ENCODE measurements at places on chromosomes 4 and X.

- no peak for DNase-seq
These were observed 25.1 kb downstream of the ARL13A start for GRCh38 chrX:100994352-100995281.

GRCh38 chr4:112511093-112511802, 4.7 kb downstream of the NEUROG2 start:
- no peak for DNase-seq

DNA sequence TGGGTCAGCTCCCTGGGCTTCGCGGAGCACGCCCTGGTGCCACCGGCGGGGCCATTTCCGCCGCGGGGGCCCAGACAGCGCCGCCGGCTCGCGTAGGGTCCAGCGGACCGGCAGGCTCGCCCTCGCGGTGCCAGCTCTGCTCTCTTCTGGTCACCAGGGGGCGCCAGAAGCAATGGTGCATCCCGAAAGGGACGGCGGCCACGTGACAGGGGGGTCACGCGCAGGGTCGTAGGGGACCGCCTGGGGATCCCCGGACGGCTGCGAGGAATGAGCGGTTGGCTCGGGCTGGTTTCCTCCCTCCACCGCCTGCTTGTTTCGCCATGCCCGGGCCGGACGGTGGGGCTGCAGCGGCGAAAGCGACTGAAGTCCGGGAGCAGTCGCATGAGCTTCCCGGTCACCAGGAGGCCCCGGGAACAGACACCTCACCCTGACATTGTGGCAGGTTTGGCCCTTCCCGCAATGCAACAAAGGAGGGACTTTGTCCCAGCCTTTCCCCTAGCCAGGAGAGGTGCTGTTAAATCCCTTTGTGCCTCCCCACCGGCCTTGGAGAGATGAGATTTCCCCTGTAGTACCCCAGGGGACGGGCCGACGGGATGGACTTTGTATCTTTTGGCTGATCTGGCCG, 15.8 kb downstream of the ZCCHC12 start:
- no peak for DNase-seq

DNA sequence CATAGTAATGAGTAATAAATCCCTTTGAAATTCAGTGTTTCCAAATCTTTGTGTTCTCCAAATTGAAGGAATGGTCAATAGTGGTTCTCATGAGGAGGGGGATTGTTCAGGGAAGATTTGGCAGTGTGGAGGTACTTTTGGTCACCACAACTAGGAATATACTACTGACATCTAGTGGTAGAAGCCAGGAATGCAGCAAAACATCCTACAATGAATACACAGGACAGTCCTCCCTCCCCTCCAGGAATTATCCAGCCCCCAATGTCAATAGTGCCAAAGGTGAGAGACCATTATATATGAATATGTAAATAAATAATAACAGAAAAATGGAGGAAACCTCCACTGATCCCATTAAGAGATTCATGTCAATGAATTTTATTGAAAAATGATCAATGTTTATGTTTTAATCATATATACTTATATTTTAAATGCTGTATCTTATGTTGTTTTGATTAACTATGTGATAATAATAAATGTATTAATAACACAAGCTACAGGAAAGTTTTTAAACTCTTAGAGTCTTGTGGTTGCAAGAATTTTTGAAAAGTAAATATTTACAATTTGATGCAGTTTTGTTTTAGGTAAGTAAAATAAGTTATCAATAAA, 14.4 kb upstream of the FAM9A start:
- no peak for DNase-seq

- no peak for DNase-seq
These were observed 8.9 kb downstream of the AMER1 start for GRCh38 chrX:64196606-64197005.

GRCh38 chrX:108732630-108733321, 3.6 kb downstream of the IRS4 start:
- DNase-seq = no peak

DNA sequence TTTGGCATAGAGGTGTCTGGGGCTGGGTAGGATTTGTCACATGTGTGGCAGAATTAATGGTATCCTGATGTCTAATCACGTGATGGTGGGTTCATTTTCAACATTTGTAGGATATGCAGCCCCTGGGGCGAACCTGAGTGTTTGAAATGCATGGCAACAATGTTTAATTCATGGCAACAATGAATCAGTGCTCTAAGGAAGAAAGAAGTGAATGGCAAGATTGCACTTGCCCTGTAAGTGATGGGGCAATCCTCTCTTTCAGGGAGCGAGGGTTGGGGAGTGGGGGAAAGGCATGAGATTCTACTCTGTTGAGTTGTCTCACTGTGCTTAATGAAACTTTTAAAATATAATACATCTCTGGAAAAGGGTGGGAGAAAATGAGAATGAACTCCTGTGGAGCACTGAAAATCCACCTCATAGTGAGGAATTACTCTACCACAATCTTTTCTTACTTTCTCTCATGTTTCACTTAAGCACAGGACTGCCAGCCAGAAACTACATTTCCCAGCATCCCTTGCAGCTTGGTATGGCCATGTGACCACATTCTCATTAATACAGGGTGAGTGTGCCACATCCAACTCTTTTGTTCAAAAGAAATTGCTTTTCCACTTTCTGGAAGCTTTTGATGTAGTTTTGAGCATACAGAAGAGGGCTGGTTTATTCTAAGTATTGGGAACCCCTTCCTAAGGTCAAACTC, 64.0 kb upstream of the PGM2 start:
- no peak for DNase-seq

GRCh38 chrX:72495046-72495445, 77.6 kb downstream of the HDAC8 start:
- no peak for DNase-seq

- no peak for DNase-seq
These were observed 67.7 kb downstream of the INPP4B start for GRCh38 chr4:142778430-142778829.

DNA sequence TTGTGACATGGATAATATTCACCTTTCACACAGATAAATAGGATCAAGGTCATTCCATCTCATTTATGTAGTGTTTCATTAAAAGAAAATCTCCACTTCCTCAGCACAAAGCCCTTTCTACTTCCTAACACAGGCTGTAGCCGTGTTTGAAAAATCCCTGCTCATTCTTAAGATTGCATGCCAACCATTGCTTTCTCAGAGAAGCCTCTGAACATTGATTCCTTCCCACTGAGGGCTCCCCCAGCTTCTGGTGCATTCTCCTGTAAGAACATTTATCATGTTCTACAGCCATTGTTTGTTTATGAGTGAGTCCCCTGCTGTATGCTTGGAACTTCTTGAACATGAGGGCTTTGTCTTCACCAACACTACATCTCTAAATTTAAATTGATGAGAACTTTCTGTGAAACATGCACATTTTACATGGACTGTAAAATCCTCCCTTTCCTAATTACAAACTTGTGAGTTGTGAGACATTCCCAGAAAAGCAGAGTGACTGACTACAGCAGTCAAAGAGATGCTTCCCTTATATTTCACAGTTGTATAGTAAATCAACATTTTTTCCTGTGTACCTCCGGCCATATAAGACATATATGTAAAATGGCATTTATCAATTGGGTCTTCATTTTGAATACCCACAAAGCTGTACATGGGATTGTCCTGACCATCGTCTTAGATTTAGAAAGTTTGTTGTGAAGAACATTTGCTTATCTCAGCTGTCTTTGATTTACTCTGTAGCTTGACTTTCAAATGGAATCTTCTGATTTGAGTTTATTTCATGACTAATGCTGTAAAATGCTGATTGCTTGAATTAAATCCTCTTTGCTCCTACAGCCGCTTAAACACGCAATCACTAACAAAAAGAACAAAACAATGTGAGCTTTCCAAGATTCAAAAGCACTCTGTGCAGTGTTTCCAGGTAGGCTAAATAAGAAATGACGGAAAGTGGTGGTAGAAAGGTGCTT, 600.5 kb upstream of the SLIT2 start:
- DNase-seq = no peak

DNA sequence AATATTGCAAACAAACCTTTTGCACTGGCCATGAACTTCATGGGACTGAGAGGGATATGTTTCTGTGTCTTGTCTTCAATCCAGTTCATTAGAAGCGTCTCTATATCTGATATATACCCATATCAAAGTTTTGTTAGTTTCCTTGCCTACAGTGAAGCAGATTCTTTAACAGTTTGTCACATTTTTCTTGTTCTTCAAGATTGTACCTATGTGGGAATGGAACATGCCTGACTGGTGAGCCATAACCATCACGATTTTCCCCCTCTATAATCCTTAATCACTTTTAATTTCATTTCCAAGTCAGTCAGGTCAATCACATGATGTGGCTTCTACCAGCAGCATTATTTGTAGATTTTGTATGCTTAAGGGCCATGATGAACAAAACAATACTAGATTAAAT, 197.1 kb upstream of the PDE5A start:
- DNase-seq = no peak

DNA sequence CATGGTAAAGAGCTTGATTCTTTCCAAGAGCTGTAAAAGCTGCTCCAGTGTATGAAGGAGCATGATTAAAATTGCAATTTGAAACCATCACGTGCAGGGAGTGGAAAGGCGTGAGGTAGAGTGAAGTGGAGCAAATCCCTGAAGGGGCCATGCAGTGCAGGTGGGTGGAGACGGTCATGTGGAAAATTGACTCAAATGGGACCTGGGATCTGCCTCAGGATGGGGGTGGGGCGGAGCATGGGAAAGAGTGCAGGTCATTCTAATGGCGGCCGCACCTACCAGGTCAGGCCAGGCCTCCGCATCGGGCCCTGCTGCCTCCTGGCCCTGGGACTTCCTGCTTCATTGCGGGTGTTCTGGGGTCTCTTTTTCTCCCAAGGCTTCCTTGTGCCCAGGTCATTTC, 25.3 kb upstream of the TRIM60 start:
- no peak for DNase-seq

GRCh38 chr4:107592519-107592918, 127.5 kb downstream of the PAPSS1 start:
- DNase-seq = no peak

DNA sequence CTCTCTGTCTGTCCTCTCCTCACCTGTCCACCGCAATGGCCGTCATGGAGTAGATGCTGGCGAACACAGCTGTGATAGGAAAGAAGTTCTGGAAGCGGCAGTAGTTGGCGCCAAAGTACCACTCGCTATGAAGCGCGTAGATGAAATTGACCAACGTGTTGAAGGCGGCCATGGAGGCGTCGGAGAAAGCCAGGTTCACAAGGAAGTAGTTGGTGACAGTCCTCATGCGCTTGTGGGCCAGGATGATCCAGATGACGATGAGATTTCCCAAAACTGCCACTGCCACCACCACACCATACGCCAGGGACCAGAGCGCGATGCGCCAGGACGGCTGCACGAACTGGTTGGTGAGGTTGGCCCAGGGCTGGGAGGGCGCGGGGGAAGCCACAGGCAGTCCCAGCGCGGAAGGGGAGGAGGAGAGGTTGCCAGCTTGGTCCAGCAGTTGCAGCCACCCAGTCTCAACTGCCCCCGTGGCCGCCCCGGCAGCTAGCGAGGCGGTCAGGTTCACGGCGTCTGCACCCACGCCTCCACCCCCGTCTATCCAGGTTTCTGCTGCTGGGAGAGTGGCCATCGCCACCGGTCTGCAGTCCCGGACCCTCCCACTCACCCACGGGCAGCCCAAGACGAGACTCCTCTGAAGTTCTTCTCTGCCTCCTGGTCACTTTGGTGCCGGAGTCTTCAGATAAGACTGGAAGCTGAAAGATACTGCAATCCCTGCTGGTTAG, 518 bp downstream of the TACR3 start:
- no peak for DNase-seq

DNA sequence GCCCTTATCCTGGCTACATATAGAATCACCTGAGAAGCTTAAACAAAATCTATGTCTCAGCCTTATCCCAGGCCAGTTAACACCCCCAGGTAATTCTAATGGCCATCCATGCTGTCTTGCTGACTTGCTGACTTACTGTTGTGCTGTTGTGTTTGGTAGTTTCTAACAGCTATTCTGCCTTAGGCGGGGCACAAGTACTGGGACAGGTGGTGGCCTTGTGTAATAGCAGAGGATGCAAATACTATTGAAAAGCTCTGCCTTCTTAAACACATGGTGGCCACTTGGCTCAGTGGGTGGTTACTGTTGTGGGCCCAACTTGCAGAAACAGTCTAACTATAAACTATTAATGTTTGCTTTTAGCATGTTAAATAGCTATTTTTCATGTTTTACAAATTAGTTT, 56.2 kb downstream of the CDS1 start:
- DNase-seq = no peak

GRCh38 chr4:99815597-99816011, 1.0 kb upstream of the DAPP1 start:
- DNase-seq = no peak

DNA sequence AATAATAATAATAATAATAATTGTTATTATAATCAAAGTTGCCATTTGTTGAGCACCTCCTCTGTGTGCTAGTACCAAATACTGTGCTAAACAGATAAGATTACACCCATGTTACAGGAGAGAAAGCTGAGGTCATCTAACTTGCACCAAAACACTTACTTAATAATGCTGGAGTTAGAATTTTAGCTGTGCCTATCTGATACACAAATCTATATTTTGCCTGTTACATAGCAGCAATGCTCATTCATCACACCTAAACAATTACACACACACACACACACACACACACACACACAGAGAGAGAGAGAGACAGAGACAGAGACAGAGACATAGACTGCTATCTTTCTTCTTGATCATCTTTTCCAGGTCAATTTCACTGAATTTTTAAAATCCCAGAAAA, 170.9 kb upstream of the KLF3 start:
- DNase-seq = no peak

GRCh38 chrX:118627084-118627758, 100.2 kb upstream of the IL13RA1 start:
- DNase-seq = no peak

- DNase-seq = no peak
These were observed 47.4 kb downstream of the MAMLD1 start for GRCh38 chrX:150410513-150410912.

DNA sequence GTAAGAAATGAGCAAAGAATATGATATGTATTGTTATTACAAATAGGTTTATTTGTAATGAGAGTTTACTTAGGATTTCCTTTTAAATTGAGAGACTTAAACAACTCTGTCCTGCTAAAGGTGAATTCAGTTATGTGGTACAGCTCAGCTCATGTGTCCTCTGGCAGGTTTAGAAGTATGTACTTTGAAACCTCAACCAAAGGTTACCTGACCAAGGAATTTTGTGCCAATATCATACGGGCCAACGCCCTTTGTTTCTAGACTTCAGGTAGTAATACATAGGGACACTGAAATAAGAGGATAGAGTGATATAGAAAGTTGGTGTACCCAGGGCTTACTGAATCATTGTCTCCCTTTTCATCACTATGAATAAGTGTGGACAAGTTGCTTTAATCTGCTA, 25.7 kb downstream of the SLAIN2 start:
- no peak for DNase-seq

DNA sequence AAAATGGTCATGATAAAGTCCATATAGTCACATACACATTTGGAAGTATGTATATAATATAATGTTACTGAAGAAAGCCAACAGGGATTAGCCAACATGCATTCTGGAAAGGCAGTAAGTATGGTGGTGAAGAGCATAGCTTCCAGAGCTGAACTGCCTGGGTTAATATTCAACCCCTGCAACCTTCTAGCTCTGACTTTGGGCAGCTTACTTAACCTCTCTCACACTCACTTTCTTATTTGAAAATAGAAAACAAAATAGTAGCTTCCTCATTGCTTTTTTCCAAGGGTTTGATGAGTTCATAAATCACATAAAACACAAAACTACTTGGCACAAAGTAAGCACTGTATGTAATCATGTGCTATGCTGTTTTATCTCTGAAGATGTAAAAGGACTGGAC, 216.4 kb downstream of the CHIC2 start:
- no peak for DNase-seq
